ENCODE measurements at places on chromosomes 7 and 10.

DNA sequence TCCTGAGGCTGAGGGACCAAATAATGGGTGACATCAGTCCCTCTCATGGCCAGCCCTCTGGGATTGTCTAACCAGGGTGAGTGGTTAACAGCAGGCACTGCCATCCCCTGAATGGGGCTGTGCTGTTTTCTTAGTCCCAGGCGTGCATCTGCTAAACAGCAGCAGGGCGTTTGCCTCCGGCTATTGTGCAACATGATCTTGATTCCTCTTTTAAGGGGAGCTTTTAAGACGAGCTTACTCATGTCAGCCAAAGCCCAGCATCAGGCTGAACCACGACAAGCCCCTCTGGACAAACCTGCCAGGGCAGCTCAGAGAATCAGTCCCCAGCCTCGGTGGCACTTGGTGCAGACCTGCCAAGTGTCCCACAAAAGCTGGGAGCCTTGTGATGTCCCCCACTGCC lies 16.2 kb upstream of the IGFBP3 start:
- DNase-seq: no peak

DNA sequence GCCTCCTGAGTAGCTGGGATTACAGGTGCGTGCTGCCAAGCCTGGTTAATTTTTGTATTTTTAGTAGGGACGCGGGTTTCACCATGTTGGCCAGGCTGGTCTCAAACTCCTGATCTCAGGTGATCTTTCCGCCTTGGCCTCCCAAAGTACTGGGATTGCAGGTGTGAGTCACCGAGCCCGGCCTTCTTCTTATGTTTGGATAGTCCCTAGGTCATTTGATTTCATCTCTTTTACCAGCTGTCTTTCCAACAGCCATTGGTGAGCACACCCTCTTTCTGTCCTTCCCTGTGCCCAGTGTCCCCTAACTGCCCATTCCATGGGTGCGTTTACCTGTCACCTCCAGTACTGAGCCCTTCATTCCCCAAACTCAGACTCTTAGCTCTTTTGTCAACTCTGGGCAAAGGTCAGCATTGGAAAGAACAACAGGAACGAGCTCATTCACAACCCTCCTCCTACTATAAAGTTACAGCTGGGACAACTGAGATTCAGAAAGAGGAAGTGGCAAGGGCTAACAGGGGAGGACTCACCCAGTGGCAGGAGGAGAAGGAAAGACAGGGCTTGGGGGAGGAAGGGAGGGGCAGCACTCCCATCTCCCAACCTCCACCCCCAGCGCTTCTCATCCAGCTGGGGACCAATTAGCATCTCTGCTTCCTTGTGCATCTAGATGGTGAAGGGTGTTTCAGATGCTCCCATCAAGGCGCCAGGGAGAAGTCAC lies 5.6 kb downstream of the SSC4D start:
- no peak for DNase-seq

- no peak for DNase-seq
Observed at GRCh38 chr10:131895116-131895515, 5.7 kb upstream of the PPP2R2D start.

GRCh38 chr7:34322841-34323240 lies 335.2 kb upstream of the NPSR1 start:
- DNase-seq: no peak

- DNase-seq: no peak
Observed at GRCh38 chr10:32266566-32266965, 80.4 kb downstream of the EPC1 start.

DNA sequence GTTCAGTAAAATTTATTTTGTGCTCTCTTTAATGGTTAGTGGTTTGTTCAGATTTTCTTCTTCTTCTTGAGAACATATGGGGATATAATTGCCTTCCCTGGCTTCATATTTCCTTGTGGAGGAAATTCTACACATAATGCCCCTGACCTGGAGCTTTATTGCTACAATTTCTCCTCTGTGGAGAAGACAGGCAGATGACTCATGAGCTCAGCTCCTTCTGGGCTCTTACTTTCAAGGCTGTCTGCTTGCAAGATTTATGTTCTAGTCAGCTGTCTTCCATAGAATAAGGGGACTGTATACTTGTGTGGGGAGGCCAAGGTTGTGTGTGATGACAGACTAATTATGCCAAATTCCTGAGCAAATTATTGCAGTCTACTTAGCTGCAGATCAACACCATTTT lies 1.6 kb downstream of the LRRD1 start:
- no peak for DNase-seq

- no peak for DNase-seq
Observed at GRCh38 chr7:25476863-25477499, 248.7 kb upstream of the NPVF start.

DNA sequence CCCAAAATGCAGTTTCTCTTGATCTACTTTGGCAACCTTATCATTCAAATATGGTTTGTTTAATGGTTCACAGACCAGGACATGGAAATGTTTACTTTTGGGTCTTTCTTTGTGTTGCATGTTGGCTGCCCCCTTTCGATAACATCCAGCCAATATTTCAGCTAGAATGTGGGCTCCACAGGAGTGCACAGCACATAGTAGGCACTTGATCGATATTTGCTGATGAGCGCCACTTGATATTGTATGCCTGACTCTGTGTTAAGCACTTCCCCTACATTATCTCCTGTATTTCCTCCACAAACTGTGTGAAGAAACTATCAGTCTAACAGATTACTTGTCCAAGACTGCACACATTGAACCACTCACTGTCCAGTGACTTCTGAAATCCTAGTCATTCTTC lies 60.2 kb downstream of the SMURF1 start:
- no peak for DNase-seq

DNA sequence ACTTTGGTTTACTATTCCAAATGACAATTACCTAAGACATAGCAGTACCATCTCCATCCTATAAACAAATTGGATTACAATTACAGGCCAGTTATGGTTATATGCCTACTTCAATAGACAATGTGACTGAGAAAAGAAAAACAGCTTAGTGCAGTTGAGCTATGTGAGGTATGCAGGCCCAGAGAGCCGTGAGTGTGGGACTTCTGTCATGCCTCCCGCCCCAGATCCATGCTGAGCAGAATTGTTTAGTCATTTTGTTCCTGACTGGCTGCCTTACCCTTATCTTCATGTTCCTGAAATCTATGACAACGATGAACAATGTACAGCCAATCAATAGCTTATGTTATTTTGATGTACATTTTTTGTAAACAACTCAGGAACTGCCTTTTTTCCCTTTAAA lies 21.7 kb downstream of the LARP4B start:
- DNase-seq: no peak

- DNase-seq: no peak
Observed at GRCh38 chr10:106942035-106942662, 222.4 kb downstream of the SORCS1 start.

DNA sequence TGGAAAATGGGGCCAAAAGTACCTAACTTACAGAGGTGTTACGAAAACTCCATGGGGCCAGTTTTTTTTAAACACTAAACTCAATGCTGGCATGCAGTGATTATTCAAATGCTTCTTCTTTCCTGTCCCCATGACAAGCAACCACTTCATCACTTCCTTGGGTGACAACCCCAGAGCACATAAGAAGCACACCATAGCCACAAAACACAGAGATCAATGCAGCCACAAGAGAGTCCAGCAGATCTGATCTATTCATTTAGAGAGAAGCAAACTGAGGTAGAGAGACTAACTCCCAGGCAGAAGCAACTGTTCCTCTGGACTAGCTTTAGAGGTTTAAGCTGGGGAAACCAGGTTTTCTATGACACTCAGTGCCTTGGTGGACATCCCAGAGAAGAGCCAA lies 180.0 kb downstream of the GRID1 start:
- no peak for DNase-seq

All from bone marrow (tissue), 2 donors.